Stimulated activated CD8-positive, alpha-beta memory T cell treated with anti-CD3 and anti-CD28 coated beads, Interleukin-15, amount 100 ng/mL, for 48 hours (primary cell): ENCODE measurements at places on chromosomes 7 and 10.

GRCh38 chr10:92493362-92493761 lies 80.5 kb downstream of the IDE start:
- DNase-seq: no peak

GRCh38 chr10:125016123-125016522 lies 74.2 kb downstream of the ZRANB1 start:
- no peak for DNase-seq

DNA sequence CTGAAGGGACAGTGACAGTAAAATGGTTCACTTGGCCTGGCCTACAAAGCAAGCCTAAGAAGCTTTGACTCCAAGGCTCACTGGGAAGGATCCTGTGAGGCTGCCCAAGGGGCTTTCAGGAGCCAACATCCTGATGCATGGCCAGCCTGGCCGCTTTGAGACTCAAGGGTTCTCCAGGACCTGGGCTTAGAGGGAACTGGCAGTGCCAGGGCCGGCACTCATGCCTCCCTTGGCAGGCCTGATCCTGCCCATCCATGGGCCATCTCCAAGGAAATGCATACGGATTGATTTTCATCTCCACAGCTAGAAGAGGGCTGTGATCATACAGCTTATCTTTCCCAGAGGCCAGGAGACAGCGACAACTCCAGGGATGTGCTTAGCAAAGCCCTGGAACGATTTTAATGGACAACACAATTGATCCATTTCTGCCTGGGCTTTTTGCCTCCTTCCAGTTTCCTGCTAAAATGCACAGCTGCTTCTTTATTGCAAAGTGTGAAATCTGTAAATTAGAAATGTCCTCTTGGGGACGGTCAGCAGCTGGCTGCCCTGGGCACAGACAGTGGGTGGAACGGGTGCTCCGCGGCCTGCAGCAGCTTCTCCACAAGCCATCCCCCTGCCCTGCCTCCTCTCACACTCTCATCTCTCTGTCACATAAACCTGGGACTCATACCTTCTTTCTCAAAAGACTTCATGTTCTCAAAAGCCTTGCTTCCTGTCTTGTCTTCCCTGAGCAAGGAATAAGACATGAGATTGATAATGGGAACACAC lies 288.5 kb downstream of the GRID1 start:
- no peak for DNase-seq

- no peak for DNase-seq
Measured at GRCh38 chr7:72244826-72245398, 167.2 kb downstream of the CALN1 start.

DNA sequence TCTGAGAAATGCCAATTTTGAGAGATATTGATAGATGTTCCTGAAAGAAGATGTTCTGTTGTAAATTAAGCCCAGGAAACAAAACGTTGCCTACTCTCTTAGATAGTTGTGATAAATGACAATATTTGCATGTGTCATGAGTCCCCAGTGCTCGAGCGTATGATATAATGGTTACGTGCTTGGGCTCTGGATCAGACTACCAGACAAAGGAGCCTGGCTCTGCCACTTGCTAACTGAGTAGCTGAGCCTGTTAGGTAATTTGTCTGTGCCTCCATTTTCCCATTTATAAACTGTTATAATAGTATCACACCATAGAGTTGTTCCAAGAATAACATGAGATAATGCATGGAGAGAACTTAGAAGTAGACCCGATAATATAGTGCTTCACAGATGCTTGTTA lies 1.8 kb downstream of the A1CF start:
- DNase-seq: no peak

- DNase-seq: no peak
Measured at GRCh38 chr10:48493083-48493871, 111.6 kb downstream of the ARHGAP22 start.

- DNase-seq: peak; percentile 45
Measured at GRCh38 chr7:99312316-99313203, 13.1 kb upstream of the ARPC1A start.

- DNase-seq: peak; percentile 44
Measured at GRCh38 chr10:93115661-93116383, 42.1 kb downstream of the CYP26A1 start.

DNA sequence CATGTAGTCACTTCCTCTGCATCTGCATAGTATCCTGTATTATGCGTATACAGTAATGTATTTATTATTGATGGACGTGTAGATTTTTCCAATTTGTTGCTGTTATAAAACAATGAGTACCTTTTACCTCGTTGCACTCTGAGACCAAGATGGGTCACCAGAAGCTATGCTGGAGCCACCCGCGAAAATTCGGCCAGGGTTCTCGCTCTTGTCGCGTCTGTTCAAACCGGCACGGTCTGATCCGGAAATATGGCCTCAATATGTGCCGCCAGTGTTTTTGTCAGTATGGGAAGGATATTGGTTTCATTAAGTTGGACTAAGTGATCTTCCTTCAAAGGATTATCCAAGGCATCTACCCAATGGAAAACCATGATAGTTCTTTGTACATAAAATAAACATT lies 1.0 kb downstream of the PSMC2 start:
- no peak for DNase-seq

- DNase-seq: no peak
Measured at GRCh38 chr10:46012746-46013145, 17.7 kb downstream of the NCOA4 start.
